Renal cortex interstitium (tissue), 15 donors: ENCODE measurements at places on chromosomes 16 and 17.
A peak's percentile ranks its signal among the peaks of the same experiment; 100 is the strongest.

GRCh38 chr16:81838794-81839193 lies 59.7 kb downstream of the PLCG2 start:
- no peak for DNase-seq

DNA sequence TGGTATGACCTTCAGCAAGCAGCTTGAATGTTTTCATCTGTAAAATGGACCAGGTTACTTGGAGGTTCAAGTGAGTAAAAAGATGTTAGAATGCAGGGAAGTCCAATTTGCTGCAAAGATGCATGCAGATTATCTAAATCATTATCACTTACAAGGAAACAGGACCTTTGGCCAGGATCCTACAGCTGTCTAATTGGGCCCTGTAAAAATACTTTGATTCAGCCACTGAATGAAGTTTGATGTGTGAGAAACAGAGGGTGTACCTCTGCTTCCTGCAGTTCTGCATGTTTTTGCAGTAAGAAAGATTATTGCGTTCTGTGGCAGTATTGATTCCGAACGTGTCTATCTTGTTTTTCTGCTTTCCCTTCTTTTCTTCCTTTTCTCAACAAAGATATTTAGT lies 10.2 kb downstream of the CDH13 start:
- DNase-seq: no peak

- no peak for DNase-seq
These were observed 27.5 kb downstream of the ZCCHC14 start for GRCh38 chr16:87465306-87465705.

- no peak for DNase-seq
These were observed 14.7 kb upstream of the PABPN1L start for GRCh38 chr16:88881007-88881615.

GRCh38 chr17:50052822-50053653 lies 2.9 kb upstream of the ITGA3 start:
- peak; percentile 91 for DNase-seq

DNA sequence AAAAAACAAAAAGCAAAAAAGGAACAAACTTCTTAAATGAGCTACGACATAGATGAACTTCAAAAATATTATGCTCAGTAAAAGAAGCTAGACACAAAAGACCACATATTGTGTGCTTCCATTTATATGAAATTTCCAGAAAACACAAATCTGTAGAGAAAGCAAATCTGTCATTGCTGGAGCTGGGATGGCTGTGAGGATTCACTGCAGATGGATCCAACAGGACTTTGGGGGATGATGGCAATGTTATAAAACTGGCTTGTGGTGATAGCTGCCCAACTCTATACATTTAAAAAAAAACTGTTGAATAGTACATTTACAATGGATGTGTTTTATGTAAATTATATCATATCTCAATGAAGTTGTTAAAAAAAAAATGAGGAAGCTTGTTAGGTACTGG lies 52.6 kb upstream of the MAP3K14 start:
- no peak for DNase-seq

DNA sequence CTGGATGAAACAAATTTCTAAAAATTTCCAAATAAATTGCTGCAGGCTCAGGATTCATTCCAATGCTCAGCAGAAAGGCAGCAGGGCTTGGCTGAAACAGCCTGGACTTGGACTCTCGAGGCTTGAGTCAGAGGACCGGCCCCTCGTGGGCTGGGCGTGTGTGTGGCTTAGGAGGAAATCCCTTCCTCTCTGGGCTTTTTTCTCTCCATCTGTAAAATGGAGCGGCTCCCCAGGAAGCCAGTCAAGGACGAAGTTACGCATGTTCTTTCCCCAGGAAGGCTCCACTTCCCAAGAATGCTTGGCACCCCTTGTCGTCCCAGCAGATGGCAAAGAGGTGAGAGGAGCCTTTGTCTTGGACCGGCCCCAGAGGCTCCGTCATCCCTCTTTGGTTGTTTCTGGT lies 13.5 kb downstream of the SLC46A1 start:
- no peak for DNase-seq

- DNase-seq: no peak
These were observed 89.8 kb downstream of the GSG1L start for GRCh38 chr16:27973678-27974077.

GRCh38 chr17:499951-500461 lies 147.4 kb upstream of the RPH3AL start:
- no peak for DNase-seq
